ENCODE measurements at places on chromosomes 16 and 17.

GRCh38 chr16:50469744-50470321 lies 78.4 kb upstream of the NKD1 start:
- DNase-seq: no peak

GRCh38 chr16:3858801-3859200 lies 21.7 kb downstream of the CREBBP start:
- no peak for DNase-seq

- DNase-seq: peak; percentile 82
These were observed 2.4 kb downstream of the FBRS start for GRCh38 chr16:30660424-30661261.

DNA sequence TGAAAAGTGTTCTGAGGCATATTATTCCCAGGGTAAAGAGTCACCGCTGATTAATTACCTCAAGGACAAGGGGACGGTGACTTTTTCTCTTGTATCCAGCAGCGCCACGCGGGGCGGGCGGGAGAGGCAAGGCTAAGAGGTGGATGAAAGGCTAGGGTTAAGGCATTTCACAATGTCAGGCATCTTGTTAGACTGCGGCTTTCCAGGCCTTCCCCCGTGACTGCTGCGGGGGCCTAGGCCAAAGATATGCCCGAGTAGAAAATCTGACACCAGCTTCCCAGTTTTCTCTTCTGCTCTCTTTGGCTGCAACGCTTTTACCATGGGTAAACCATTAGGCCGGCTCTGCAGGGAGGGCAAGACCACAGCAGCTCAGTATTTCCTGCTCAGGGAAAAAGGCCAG lies 698.2 kb downstream of the MAF start:
- no peak for DNase-seq
